ENCODE measurements at places on chromosomes 6 and 20. TPM values are rescaled to one million over a fixed set of nuclear protein-coding genes. Genes with fewer than 3 reads are reported as not detected.

MTFR2 gene
- total RNA-seq, result 6.2 TPM

BFSP1 gene
- 8.6 TPM for total RNA-seq

DDX39B gene
- 416 TPM for total RNA-seq

NFATC2 gene
- total RNA-seq, result 2.3 TPM

APOM gene
- total RNA-seq, result 5.2 TPM

REM1 gene
- not detected for total RNA-seq

NHSL1 gene
- total RNA-seq, result 11.8 TPM

GLO1 gene
- 70.9 TPM for total RNA-seq

CTAGE9 gene
- total RNA-seq, result not detected

CNR1 gene
- total RNA-seq, result 1.3 TPM

PCMTD2 gene
- 51.5 TPM for total RNA-seq

CUL9 gene
- 14.0 TPM for total RNA-seq

COL9A3 gene
- 7.9 TPM for total RNA-seq

TDRD6 gene
- total RNA-seq, result not detected

UBE2C gene
- 425 TPM for total RNA-seq

ZNF76 gene
- 18.7 TPM for total RNA-seq

ADTRP gene
- 0.51 TPM for total RNA-seq

GPR63 gene
- total RNA-seq, result 2.0 TPM

CRISP2 gene
- under 0.01 TPM for total RNA-seq

OVOL2 gene
- not detected for total RNA-seq

CENPQ gene
- total RNA-seq, result 5.2 TPM

KCNK5 gene
- total RNA-seq, result 0.16 TPM

NOL4L gene
- total RNA-seq, result 58.1 TPM

LZTS3 gene
- total RNA-seq, result 7.0 TPM

TEAD3 gene
- 32.2 TPM for total RNA-seq

OTOR gene
- not detected for total RNA-seq

AFG1L gene
- 4.6 TPM for total RNA-seq

JAG1 gene
- 42.5 TPM for total RNA-seq

OOEP gene
- total RNA-seq, result not detected

WFDC5 gene
- total RNA-seq, result not detected

TBXT gene
- not detected for total RNA-seq

TRAPPC3L gene
- total RNA-seq, result not detected

TFAP2A gene
- 1.3 TPM for total RNA-seq

SCAND1 gene
- 138 TPM for total RNA-seq

RBPJL gene
- total RNA-seq, result not detected
